ENCODE measurements at places on chromosomes 1 and 21.
A peak's percentile ranks its signal among the peaks of the same experiment; 100 is the strongest.

- DNase-seq, result no peak
Observed at GRCh38 chr21:44426663-44427191, 28.6 kb upstream of the LRRC3 start.

GRCh38 chr21:32424674-32425073 lies 12.2 kb downstream of the EVA1C start:
- no peak for DNase-seq

GRCh38 chr1:10866321-10867093 lies 70.1 kb upstream of the CASZ1 start:
- DNase-seq, result no peak

- DNase-seq, result no peak
Observed at GRCh38 chr1:1918901-1919303, at the start of gene TMEM52. TMEM52 (minus strand) TSS chr1:1919279; CDS start chr1:1919265, 14 bp downstream.

DNA sequence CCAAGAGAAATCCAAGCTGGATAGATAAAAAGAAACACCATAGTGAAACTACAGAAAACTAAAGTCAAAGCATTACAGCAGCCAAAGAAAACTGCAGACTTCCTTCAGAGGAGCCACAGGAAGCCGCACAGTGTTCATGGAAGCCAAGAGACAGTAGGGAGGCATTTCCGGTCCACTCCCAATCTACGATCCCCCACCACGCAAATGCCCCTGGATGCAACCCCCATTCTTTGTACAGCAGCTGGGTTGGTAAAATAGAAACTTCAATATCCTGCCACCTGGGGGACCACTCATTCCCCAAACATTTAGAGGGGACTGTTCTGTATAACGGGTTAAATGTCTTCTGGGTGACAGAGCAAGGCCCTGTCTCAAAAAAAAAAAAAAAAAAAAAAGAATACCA lies 43.9 kb upstream of the TSPEAR start:
- no peak for DNase-seq

- no peak for DNase-seq
Observed at GRCh38 chr1:101079341-101079740, 53.8 kb upstream of the DPH5 start.

DNA sequence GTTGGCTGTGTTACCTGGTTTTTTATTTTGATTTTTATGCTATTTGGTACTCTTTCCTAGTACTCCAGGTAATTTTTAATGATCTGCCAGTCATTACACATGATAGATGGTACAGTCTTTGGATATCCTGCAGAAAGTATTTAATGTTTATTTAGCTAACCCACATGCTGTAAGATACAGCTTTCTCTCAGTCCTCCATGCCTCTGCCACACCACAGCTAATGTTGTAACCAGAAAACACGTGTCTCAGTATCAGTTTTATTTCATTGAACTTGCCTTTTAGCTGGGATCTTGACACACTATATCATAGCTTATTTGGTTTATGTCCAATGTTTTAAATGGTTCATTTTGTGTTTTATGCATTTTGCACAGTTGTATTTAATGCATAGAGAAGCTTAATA lies 1648.4 kb downstream of the KCNT2 start:
- DNase-seq, result no peak

- DNase-seq, result no peak
Observed at GRCh38 chr1:54663725-54664124, 22.1 kb downstream of the MROH7 start.

GRCh38 chr1:206705191-206705590 lies 20.5 kb downstream of the MAPKAPK2 start:
- no peak for DNase-seq

GRCh38 chr1:30682396-30683275 lies 40.7 kb downstream of the MATN1 start:
- DNase-seq, result no peak

DNA sequence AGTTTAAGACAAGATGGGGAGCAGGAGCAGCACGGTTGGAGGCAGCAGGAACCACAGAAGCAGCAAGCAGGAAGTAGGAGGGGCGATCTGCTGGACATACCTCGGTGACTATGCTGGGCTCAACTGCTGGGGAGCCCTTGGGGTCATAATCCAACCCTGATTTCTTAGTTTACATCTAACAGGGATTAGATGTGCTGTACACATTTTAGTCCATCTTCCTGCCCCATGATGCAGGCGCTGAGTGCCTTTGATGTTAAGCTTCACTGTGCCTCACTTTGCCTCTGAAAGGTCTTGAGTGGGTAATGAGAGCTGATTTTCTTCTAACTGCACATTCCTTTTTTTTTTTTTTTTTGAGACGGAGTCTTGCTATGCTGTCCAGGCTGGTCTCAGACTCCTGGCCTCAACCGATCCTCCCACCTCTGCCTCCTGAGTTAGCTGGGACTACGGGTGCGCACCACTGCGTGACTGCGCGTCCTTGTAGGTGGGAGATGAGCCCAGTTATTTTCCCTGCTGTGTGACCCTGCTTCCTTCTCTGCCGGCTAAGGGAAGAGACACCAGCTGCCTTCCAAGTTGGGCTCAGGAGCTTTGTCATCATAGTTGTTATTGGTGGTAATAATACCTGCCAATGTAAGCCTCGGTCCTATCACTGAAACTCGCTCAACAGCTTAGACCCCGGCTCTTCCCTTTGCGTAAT lies 1.1 kb upstream of the RCAN3 start:
- peak; percentile 88 for DNase-seq

- no peak for DNase-seq
Observed at GRCh38 chr1:20573987-20574386, 14.9 kb upstream of the CDA start.

DNA sequence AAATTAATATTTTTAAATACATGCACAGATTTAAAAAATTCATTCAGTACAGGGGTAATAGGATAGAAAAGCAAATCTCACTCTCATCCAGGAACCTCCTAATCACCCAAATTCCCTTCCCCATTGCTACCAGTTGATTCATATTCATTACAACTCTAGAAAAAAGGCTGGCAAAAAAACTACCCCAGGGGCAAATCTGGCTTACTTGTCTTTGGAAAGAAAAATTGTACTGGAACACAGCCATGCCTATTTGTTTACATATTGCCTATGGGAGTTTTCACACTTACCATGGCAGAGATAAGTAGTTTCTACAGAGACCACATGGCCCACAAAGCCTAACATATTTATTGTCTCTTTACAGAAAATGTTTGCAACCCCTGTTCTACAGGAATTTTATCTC lies 8.9 kb upstream of the RBM34 start:
- DNase-seq, result no peak

DNA sequence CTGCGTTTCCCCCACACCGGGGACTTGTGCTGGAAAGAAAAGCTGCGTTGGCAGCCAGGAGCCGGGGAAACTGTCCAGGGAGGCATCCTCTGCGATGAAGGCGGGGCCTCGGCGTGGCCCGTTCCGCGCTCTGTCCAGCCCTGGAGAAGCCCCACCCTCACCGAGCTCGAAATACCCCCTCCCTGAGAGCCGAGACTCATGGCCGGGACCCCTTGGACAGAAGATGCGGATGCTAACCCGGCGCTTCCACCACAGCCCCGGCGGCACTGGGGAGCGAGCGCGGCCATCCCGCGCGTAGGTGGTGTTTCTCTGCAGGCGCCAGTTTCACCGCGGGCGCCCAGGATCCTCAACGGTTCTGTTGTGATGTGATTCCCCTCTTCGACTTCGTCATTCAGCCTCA lies 31.6 kb downstream of the PDE9A start:
- DNase-seq, result no peak

GRCh38 chr1:1622010-1622787 lies 6.9 kb downstream of the MIB2 start:
- no peak for DNase-seq

DNA sequence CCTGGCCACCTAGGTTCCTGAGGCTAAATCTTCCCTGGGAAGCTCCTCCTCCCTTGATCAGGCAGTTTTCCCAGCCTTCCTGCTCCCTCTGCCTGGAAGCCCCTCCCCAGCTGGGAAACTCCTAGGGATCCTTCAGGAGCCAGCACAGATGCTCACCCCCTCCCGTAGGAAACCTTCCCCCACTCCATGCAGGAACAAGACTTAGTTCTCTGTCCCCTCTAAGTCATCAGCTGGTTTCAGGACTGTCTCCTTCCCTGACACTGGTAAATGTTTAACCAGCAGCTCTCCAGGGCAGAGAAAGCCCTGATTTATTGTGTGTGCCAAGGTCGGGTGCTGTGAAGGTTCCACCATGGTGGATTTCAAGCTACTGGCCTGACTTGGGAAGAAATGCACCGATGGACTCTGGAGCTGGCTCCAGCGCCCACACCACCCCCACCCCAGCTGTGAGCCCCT lies 25.0 kb downstream of the TTC39A start:
- DNase-seq, result no peak

GRCh38 chr1:160578525-160579191 lies 638 bp downstream of the CD84 start:
- no peak for DNase-seq

DNA sequence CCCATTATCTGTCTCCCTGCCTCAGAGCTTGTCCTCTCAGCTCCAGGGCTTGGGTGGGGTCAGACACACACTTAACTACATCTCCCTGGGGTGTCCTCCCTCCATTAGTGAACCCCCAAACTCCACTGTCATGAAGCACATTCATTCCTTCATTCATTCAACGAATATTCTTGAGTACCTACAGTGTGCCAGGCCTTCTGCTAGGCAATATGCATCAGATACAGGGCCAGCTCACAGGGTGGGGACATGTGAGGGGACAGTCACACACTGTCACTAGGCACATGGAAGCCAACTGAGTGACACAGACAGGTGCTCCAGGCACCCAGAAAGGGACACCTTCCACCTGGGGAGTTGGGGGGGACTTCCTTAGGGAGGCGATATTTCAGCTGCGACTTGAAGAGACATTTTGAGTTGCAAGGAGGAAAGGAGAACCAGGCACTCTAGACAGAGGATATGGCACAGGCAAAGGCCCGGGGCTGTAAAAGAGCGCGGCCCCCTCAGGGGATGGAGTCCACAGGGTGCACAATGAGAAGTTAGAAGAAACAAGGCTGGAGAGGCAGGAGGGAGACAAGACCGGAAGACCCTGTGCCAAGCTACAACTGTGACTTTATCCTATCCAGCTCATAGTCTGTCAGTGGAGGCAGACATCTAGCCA lies 8.7 kb upstream of the S100A8 start:
- no peak for DNase-seq

DNA sequence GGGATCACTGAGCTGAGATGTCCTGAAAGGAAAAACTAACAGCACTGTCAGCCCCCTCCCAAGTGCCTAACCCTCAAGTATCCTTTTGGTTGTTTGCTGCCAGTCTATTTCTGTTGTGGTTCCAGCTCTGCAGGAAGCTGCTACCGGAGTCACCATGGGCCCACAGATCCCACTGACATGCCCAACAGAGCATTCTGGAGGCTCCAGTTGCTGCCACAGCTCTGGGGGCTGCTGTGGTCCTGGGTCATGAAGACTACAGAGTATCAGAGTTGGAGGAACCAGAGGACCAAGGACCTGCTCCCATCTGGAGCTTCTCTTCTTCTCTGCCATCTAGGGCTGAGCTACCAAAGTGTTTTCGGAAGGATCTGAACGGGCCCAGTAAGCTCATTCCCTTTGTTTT lies 910 bp downstream of the LCE3A start:
- DNase-seq, result no peak

DNA sequence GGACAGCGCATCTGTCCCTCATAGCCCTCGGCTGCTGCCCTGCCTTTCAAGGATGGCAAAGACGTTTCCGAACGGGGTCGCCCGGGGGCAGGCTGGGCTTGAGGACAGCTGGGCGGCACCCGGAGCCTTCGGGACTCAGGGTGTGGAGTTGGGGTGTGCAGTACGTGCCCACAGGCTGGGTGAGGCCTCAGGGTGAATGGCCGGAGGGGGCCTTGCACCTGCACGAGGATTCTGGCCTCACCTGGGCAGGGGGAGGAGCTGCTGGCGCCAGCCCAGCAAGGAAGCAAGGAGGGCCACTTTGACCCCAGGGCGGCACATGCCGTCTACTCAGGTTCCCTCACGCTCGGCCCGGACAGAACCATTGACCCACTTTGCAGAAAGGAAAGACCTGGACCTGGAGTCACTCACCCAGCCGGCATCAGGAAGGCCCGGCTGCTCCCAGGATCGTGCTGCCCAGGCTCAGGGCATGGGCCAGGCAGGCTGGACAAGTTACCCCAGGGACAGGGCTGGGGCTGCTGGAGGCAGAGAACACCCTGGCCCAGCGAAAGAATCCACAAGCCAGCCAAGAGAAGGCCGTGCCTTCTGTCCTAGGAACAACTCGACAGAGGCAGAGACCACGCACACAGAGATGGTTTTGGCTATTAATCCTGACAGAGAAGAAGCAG lies 65.1 kb upstream of the TTC34 start:
- DNase-seq, result no peak

- DNase-seq, result no peak
Observed at GRCh38 chr1:200787896-200788387, 49.2 kb downstream of the CAMSAP2 start.

- DNase-seq, result no peak
Observed at GRCh38 chr1:39262802-39263201, 58.3 kb downstream of the MACF1 start.

- no peak for DNase-seq
Observed at GRCh38 chr1:193799948-193800690, 613.7 kb upstream of the B3GALT2 start.

- DNase-seq, result no peak
Observed at GRCh38 chr1:185539277-185539943, 194.8 kb upstream of the HMCN1 start.

DNA sequence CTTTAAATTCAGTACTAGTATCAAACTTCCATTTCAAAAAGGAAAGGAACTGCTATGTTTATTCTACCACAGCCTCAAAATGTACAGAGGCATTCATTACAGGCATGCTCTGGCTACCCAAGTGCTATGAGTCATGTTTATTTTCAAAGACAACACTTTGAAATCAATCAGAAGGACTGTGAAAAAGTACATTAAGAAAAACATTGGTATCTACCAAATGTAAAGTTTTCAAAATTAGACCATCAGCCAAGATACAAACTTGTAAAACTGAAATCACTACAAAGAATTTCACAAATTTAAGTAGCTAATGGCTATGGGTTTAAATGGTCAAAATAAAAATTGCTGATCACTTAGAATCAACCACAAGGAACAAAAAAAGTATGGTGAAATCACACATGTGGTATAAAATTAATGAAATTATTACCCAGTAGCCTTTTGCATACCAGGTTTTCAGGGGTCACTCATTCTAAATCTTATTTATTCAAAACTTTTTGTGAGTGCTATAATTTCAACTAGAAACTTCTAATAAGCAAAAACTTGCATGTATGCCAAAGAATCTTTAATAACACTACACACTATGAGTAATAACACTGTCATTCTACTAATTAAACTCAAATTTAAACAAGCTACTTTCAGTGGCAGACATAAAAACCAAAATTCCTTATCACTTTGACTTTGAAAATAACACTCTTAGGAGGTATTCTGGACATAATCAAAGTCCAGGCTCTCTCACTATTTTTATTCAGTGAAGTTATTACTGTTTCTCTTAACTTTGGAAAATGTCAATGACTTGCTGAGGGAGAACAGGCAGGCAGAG lies 49.2 kb downstream of the ENAH start:
- no peak for DNase-seq

All from AML-193 (cell line).